ENCODE measurements at places on chromosomes 2 and 18. TPM values are rescaled to one million over a fixed set of nuclear protein-coding genes. Genes with fewer than 3 reads are reported as not detected.

TIA1 gene
- 58.6 TPM for total RNA-seq

IL36G gene
- not detected for total RNA-seq

SP100 gene
- 104 TPM for total RNA-seq

TUBA4B gene
- not detected for total RNA-seq

Measured in placental pericyte (primary cell).